ENCODE measurements at places on chromosomes 11 and 22.

GRCh38 chr11:130139401-130139800 lies 20.2 kb upstream of the ST14 start:
- no peak for DNase-seq

GRCh38 chr11:93515441-93516025 lies 27.7 kb downstream of the SMCO4 start:
- no peak for DNase-seq

GRCh38 chr11:31445621-31446020 lies 63.8 kb downstream of the IMMP1L start:
- DNase-seq = no peak

- DNase-seq = no peak
These were observed 11.2 kb upstream of the BID start for GRCh38 chr22:17785185-17786184.

- DNase-seq = no peak
These were observed 133.4 kb downstream of the BBOX1 start for GRCh38 chr11:27174021-27174420.

DNA sequence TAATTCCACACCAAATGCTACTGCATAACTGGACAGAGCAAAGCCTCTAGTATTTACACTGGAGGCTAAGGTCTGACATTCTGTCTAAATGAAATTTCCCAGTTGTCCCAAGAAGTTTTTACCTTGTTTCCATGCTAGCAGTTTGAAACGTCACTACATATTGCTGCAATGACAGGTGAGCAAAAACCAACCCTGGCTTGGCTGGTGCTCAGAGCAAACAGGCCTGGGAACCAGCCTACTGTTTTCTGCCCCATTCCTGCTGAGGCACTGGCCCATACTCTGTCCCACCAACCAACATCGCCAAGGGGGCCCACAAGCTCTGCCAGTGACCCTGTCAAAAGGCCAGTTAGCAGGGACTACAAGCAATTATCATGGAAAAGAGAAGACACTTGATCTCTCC lies 131.1 kb downstream of the MPPED2 start:
- DNase-seq = no peak

- DNase-seq = no peak
These were observed 62.0 kb upstream of the SEPTIN5 start for GRCh38 chr22:19652316-19652715.

DNA sequence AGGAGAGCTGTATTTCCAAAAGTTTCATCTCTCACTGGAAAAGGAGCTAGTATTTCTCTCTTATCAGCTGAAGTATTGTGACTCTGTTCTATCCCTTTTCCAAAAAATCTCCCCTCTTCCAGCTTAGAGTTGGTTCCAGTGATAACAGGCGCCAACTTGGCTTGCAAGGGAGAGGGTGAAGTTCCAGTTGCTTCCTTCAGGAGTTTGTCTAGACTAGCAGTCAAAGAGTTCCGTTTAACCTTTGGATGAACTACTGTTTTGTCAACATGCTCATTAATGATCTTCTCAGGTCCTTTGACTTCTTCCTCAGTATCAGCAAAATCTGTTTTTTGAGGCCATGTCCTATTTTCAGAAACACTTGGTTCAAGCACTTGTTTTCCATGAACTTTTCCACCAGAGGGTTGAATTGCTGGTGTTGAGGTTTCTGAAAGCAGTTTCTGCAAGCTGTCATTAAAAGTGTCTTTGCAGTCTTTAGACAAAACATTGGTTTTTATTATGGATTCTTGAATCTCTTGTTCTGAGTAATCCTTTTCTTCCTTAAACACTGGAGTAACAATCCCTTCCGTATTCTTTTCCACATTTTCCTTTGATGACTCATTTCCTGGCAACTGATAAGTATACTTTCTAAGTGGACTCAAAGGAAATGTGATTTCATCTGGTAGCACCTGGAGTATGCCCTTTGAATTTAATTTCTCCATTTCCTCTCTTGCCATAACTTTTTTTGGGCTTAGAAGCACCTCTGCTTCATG lies 39.7 kb upstream of the CCDC89 start:
- no peak for DNase-seq

DNA sequence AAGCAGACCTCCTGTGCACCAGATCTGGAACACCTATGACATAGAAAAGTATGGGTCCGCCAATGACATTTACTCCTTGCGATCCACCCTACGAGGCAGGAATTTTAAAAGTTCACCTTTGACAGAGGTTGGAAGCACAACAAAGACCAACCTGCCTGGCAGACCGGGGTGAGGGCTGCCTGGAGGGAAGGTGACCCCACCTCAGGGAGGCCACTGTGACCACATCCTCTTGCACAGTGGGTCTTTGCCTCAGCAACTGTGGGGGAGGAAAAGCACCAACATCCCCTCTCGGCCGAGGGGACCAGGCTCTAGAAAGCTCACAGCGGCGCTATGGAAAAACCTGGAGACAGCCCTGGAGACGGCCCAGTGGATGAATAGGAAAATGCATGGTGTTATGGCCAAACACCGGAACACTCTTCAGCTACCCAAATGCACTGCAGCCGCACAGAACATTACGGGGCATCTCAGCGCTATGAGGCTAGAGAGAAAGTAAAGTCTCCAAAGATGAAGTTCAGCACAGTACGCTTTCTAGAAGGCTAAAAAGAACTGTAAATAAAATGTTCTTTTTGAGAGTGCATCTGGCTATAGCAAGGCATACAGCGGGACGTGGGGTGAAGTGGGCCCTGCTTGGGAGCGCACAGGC lies 1.8 kb upstream of the SHISAL1 start:
- no peak for DNase-seq

DNA sequence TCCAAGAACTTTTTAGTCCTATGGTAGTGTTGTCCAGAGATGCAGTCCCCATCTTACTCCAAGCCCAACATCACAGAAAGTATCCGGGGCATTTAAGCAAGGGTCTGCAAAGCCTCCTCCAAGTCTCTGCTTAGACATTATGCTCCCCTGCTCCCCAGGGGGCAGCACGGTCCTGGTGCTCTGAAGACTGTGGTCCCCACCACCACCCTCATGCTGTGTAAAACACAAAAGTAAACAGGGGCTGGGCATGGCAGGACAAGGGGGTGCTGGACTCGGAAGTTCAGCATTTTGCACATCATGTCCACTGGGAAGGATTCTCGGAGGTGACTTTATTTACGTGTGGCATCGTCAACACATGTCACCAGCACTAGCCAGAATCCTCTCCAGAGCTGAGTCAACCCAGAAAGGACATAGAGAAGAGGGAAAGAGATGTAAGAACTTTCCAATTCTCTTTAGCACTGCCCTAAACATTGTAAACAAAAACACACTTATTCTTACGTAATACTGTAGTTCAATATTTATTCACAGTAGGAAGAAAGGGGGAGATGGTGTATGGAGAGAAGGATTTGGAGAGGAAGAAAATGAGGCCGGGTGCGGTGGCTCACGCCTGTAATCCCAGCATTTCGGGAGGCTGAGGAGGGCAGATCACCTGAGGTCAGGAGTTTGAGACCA lies 37.7 kb downstream of the TCIRG1 start:
- DNase-seq = no peak

DNA sequence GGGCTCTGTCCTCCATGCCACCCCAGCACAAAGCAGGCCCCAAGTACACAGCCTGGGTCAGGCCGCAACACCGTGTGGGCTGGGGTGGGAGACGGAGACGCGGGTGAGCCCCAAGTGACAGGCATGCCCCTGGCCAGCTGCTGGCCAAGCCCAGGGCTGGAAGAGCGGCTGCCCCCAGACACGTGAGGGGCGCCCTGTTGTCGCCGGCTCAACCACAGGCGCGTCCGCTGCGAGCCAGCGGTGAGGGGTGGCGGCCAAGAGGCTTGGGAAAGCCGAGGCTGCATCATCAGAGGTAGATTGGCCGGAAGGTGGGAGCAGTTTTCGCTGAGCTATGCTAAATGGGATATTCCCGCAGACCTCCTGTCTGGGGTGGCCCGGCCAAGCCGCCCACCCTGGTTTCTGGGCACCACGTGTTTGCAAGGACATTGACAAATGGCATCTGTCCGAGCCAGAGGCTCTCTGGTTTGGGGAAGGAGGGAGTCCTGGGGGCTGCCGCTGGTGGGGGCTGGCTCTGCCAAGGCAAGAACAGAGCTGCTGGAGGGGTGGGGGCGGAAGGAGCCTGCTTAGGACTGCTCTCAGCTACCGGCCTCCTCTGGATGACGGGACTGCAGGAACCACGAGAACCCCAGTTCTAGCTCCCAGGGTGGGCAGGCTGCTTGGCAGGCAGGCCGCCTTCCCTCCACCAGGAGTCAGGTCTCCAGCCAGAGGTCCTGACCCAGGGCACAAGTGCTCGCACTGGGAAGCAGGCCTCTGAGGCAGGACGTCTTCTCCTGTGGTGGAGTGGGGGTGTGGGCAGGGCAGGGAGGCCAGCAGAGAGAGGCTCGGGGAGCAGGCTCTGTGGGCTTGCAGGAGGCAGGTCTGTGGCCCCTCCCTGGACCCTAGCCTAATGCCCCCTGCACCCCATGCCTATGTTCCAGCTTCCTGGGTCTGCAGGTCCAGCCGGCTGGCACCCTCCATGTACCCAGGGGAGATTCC lies 552 bp downstream of the PRR33 start:
- DNase-seq = no peak

- DNase-seq = no peak
These were observed 736.2 kb downstream of the BRD1 start for GRCh38 chr22:49091451-49091850.

- DNase-seq = no peak
These were observed 206.7 kb upstream of the TBCEL start for GRCh38 chr11:120817158-120817557.

DNA sequence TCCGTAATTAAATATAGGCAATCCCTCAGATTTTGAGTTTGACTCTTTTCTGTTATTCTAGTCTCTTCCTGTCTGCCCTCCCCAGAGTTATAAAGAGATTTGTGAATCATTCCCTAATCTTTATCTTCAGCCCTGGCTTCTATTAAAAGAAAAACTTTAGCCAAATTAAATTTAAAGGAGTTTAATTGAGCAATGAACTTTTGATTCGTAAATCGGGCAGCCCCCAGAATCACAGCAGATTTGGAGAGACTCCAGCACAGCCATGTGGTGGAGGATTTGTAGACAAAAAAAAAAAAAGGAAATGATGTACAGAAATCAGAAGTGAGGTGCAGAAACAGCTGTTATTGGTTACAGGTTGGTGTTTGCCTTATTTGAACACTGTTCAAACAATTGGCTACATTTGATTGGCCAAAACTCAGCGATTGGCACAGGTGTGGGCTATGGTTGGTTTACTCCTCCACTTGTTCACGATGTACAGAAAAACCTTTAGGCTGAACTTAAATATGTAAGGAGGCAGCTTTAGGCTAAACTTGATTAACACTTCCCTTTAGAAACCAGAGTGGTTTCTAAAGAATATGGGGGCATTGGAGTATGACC lies 2.3 kb upstream of the ALKBH8 start:
- DNase-seq = no peak

DNA sequence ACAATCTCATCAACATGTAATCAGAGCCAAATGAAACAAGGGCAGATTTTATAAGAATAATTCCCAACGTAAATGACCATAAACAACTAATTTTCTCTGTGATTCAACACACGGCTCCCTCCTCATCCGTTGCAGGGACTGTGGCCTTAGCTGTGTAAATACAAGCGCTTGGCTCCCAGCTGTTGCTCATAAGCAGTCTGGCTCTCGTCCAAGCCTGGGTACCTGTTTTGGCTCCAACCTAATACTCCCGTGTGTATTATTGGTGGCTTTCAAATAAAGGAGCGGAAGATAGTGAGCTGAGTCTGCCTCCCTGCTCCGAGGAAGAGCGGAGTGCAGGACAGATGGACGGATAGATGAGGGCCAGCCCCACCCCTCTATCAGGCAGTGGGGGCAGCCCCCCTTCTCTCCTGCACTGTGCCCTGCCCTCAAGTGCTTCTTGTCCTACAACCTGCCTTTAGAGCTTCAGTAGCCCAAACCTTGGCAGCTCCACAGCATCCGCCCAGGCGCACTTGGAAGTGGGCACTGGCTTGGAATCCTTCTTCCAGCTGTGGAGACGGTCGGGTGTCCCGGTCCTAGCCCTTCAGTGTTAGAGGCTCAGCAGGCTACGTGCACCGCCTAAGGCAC lies 670.9 kb downstream of the BRD1 start:
- no peak for DNase-seq

DNA sequence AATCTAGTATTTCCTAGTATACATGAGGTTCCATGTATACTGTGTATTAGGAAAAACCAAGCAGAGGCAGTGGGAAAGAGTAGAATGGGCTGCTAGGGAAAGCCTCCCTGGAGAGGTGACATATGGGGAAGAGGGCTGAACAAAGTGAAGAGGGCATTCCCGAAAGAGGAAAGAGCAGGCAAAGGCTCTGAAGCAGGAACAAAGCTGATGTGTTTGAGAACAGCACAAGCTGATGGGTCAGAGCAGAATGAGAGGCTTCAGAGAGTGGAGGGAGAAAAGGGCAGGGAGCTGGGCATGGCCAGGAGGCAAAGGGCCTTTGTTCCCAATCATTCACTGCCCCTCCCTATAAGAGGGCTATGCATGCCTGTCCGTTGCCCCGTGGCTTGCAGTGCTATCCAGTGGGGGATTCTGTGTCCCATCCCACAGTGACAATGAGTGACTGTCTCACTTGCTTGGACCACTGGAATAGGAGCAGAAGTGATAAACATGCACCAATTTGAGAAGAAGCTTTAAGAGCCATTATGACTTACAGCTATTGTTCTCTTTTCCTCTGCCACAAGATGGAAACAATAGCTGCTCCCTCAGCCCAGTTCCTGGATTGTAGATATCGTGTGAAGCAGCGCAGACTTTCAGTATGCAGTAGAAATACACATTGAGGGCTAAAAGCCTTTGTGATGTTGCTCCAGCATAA lies 39.6 kb downstream of the GALNT18 start:
- DNase-seq = no peak

GRCh38 chr22:45318558-45319323 lies 9.0 kb downstream of the FAM118A start:
- no peak for DNase-seq

DNA sequence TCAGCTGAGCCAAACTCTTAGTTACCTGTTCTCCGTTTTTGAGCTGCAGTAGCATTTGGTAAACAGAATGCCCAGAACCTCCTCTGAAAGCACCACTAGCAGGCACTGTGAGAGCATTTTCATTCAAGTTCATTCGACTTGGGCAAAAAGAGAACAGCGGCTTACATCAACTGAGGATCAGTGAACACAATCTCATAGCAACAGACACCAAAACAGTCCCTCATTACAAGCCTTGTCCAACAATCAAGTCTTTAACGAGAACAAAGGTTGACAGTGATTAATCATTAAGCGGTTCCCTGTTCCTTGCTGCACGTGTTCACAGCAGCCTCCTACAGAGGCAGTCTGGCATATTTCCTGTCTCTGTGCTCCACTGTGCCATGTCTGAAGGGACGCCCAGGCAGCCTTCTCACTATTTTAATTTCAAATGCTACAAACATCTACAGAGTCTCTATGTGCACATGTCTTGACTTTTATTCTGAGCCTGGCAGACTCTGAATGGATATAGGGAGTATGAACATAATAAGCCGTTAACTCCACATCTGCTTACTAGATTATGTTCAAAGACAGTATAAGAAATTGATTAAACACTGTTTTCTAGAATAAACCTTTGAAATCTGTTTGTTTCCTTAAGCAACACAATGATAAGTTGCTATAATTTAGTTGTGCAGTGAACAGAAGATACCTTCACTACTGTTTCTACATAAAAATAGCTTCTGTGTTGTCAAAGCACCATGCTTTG lies 88.3 kb upstream of the MTMR2 start:
- peak; percentile 9 for DNase-seq
